ENCODE measurements at places on chromosomes 5 and 9. TPM values are rescaled to one million over a fixed set of nuclear protein-coding genes. Genes with fewer than 3 reads are reported as not detected.

DNA sequence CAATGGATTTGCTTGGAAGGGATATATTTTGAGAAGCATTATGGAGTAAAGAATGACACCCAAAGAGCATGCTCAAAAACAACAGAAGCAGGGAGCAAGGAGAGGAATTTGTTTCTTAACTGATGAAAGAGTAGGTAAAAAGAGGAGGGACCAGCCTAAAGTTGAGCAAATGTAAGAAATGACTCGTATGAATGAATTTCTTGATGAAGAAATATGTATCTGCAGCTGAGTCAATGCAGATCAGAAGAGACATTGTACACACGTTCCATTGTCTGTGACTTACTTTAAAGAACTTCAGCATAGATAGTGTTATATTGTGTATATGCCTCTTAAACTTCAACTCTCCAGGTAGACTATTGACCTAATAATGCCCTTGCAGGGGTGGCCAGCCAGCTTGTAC is 112.7 kb upstream of the NREP start:
- no peaks in the 10 kb centered on the region for H3K36me3 ChIP-seq
- no peak overlapping the region for H3K27ac ChIP-seq
- H3K4me1 ChIP-seq: no peaks in the 10 kb centered on the region
- no peak for DNase-seq

- H3K27me3 ChIP-seq: no peaks in the 10 kb centered on the region
- peak overlapping the region; percentile 78 for H3K27ac ChIP-seq
- peak; percentile 55 for DNase-seq
- no peaks in the 10 kb centered on the region for H3K36me3 ChIP-seq
These were observed 5.8 kb upstream of the TRIM41 start for GRCh38 chr5:181217111-181217802.

GRCh38 chr9:38670542-38671371 is 49.2 kb downstream of the FAM240B start:
- peaks cover 7% of the 10 kb centered on the region for H3K4me1 ChIP-seq
- H3K4me3 ChIP-seq: no peak overlapping the region
- DNase-seq: no peak
- no peaks in the 10 kb centered on the region for H3K27me3 ChIP-seq

- peaks cover 12% of the 10 kb centered on the region for H3K4me1 ChIP-seq
- no peak overlapping the region for H3K4me3 ChIP-seq
- H3K27me3 ChIP-seq: no peaks in the 10 kb centered on the region
- no peaks in the 10 kb centered on the region for H3K36me3 ChIP-seq
- no peak overlapping the region for H3K27ac ChIP-seq
These were observed 50.3 kb downstream of the DUSP1 start for GRCh38 chr5:172720655-172721054.

DNA sequence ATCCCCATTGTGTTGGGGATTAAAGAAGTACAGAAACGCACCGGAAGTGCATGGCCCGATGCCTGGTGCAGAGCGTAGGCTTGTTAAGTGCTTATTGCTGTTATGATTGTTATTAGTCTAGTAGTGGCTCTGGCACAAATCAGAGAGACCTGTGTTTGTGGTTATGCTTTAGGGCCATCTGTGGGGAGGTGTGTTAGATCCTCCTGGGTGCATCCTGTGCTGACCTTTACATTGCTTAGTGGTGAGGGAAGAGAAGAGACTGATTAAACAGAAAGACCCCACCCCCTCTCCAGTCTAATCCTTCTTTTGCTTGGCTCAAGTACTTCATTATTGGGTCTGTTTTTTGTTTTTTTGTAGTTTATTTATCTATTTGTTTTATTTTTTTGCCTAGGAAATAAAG is 112.7 kb upstream of the SPRY4 start:
- no peak overlapping the region for H3K4me3 ChIP-seq
- no peaks in the 10 kb centered on the region for H3K27me3 ChIP-seq
- H3K4me1 ChIP-seq: no peaks in the 10 kb centered on the region
- no peak for DNase-seq
- H3K36me3 ChIP-seq: no peaks in the 10 kb centered on the region
- no peak overlapping the region for H3K27ac ChIP-seq

Gene PITX1
- 13.9 TPM for total RNA-seq

DNA sequence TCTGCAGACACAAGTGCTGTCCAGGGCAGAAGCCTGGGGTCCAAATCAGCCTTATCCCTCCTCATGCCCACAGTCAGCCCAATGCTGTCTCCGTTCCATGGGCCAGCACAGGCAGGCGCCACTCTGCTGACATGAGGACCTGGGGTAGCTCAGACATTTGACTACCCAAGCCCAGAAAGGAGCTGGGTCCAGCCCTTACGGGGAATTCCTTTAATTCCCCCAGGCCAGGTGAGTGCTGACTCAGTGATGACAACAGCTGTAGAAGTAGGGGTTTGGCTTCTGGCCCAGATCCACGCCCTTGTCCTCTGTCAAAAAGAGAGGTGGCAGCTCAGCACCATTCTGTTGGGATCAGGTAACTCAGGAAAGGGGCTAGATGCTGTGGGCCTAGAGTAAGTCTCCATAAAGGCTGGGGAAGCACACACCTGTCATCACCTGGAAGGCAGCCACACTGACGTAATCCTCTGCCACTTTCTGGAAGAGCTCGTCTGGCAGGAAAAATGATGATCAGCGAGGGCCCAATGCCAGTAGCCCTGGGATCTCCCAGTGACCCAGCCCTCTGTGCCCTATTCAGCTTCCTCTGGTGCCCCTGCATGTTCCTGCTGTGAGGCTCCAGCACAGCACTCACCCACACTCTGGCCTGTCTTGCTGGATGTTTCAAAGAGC is 1.9 kb downstream of the RAB24 start:
- H3K36me3 ChIP-seq: no peaks in the 10 kb centered on the region
- no peaks in the 10 kb centered on the region for H3K27me3 ChIP-seq
- no peak overlapping the region for H3K4me3 ChIP-seq
- DNase-seq: peak; percentile 86
- H3K4me1 ChIP-seq: peaks cover 66% of the 10 kb centered on the region

GRCh38 chr5:157443041-157443549 is 16.9 kb upstream of the NIPAL4 start:
- no peak for DNase-seq
- H3K4me1 ChIP-seq: no peaks in the 10 kb centered on the region
- H3K36me3 ChIP-seq: no peaks in the 10 kb centered on the region
- no peaks in the 10 kb centered on the region for H3K27me3 ChIP-seq
- H3K27ac ChIP-seq: no peak overlapping the region
- no peak overlapping the region for H3K4me3 ChIP-seq

DNA sequence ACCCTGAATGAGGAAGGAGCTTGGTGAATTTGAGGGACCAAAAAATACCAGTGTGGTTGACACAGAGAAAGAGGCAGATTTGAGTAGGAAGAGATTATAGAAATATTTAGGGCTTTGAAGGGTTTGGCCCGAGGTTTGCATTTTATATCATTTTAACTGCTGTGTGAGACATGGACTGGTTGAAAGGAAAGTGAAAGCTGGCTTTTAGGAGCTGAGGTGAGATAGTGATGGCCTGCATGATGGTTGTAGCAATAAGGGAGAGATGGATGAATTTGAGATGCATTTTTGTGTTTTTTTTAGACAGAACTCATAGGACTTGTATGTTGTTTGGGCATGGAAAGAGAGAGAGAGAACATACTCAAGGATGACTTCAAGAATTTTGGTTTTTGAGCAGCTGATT is 21.7 kb downstream of the FER start:
- no peak for DNase-seq
- H3K27ac ChIP-seq: no peak overlapping the region
- no peaks in the 10 kb centered on the region for H3K36me3 ChIP-seq
- no peak overlapping the region for H3K4me3 ChIP-seq
- H3K4me1 ChIP-seq: no peaks in the 10 kb centered on the region

GRCh38 chr9:133737774-133738639 is at the start of gene SARDH:
Gene SARDH, minus strand, starts transcription at chr9:133738352. Its CDS starts 4,179 bp downstream, at chr9:133734173.
- no peaks in the 10 kb centered on the region for H3K36me3 ChIP-seq
- H3K4me1 ChIP-seq: peaks cover 13% of the 10 kb centered on the region
- peak; percentile 52 for DNase-seq
- peak within 1 kb of the TSS; percentile 14 for H3K27ac ChIP-seq
- no peaks in the 10 kb centered on the region for H3K27me3 ChIP-seq

Gene ZBED3
- 10.3 TPM for total RNA-seq

DNA sequence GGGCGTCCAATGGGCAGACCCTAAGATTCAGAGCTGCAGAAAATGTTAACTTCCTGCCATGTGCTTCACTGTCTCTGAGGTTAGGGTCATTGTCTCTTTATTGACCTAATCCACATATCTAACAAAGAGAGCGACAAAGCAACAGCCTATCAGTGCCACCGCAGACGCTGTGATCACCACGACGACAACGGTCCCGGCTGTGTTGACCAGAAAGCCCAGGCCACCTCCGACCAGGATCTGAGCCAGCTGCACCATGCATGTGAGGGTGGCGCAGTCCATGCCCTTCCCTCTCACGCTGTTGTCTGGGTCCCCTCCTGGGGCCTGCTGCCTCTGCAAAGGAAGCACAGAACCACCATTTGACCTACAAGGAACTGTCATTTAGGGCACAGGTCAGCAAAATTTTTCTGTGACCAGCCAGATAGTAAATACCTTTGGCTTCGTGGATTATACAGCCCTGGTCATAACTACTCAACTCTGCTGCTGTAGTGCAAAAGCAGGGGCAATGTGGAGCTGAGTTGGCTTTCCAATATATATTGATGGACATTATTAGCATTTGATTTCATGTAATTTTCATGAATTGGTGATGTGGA is 8.5 kb downstream of the RXFP3 start:
- H3K27me3 ChIP-seq: peaks cover 26% of the 10 kb centered on the region
- H3K36me3 ChIP-seq: no peaks in the 10 kb centered on the region
- H3K4me1 ChIP-seq: no peaks in the 10 kb centered on the region
- no peak overlapping the region for H3K4me3 ChIP-seq

- peaks cover 3% of the 10 kb centered on the region for H3K27me3 ChIP-seq
- DNase-seq: no peak
- no peaks in the 10 kb centered on the region for H3K4me1 ChIP-seq
- no peak overlapping the region for H3K27ac ChIP-seq
- H3K36me3 ChIP-seq: no peaks in the 10 kb centered on the region
These were observed 20.9 kb upstream of the PRUNE2 start for GRCh38 chr9:76926846-76927245.

- no peaks in the 10 kb centered on the region for H3K36me3 ChIP-seq
- no peaks in the 10 kb centered on the region for H3K4me1 ChIP-seq
- no peak overlapping the region for H3K27ac ChIP-seq
- H3K4me3 ChIP-seq: no peak overlapping the region
- no peaks in the 10 kb centered on the region for H3K27me3 ChIP-seq
These were observed 49.6 kb upstream of the ANKRD31 start for GRCh38 chr5:75286211-75286773.

DNA sequence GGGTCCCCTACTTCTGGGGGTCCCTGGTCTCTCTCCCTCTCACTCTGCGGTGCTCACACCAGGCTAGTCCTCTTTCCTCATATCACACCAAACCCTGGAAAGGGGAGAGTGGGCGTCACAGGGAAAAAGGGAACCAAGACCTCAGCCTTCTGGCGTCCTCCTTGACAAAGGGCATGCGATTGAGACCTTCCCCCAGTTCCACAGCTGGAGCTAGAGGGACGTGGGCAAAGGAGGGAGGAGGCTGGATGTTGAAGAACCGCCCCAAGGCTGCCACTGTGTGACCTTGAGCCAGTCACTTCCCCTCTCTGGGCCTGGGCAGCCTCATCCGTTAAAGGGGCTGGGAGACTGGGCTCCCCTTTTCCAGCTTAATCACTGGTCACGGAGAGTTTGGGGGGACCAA is 18.5 kb upstream of the TOR2A start:
- no peaks in the 10 kb centered on the region for H3K4me1 ChIP-seq
- peaks cover 54% of the 10 kb centered on the region for H3K27me3 ChIP-seq
- H3K27ac ChIP-seq: no peak overlapping the region

DNA sequence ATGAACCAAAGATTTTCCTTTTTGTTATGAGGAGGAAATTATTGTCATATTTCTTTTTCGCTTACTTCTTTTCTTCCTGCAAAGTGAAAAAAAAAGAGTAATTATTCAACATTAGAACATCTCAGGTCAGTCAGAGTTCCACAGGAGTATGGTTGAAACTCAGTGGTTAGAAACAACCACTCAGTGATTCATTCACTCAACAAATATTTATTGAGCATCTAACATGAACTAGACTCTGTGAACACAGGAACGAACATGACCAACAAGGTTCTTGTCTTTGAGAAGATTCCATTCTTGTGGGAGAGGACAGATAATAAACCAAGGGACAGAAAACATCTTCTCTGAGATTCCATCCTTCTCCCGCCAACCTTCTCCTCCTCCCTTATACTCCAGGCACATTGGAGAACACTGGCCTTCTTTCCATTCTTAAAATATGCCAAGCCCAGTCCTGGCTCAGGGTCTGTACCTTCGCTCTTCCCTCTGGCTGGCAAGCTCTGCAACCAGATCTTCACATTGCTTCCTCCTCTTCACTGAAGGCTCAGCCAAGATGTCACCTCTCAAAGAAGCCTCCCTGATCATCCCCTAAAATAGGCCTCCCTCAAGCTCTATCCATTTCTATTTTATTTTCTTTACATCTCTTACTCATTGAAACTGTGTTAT is 6.8 kb upstream of the GRAMD2B start:
- H3K4me1 ChIP-seq: peaks cover 7% of the 10 kb centered on the region
- H3K36me3 ChIP-seq: no peaks in the 10 kb centered on the region
- H3K27ac ChIP-seq: peak overlapping the region; percentile 54
- H3K4me3 ChIP-seq: no peak overlapping the region

DNA sequence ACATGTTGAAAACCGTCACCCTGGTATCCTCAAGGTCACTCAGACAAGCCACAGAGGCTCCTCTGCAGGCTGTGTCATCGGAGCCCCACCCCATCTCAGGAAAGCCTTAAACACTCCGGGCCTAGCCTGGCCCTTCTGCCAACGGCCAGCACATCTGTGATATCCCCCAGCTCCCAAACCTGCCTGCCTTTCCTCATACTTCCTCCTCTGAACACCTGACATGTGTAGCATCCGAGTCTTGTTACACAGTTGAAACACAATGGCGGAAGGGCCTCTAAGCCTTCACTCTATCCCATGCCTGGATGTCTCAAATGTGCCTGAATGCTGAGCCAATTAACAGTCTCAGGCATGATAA is 32.9 kb upstream of the TGFBR1 start:
- no peaks in the 10 kb centered on the region for H3K4me1 ChIP-seq
- no peak overlapping the region for H3K4me3 ChIP-seq
- H3K27me3 ChIP-seq: no peaks in the 10 kb centered on the region
- H3K36me3 ChIP-seq: no peaks in the 10 kb centered on the region
- DNase-seq: no peak
- H3K27ac ChIP-seq: no peak overlapping the region

- H3K4me1 ChIP-seq: peaks cover 19% of the 10 kb centered on the region
- H3K27me3 ChIP-seq: no peaks in the 10 kb centered on the region
- DNase-seq: no peak
- H3K4me3 ChIP-seq: no peak overlapping the region
- H3K27ac ChIP-seq: peak overlapping the region; percentile 50
These were observed 39.6 kb downstream of the STK10 start for GRCh38 chr5:172148381-172148780.

Data from transverse colon (tissue), 4 donors.